ENCODE measurements at places on chromosomes 5 and 9. TPM values are rescaled to one million over a fixed set of nuclear protein-coding genes. Genes with fewer than 3 reads are reported as not detected.
A peak's percentile ranks its signal among the peaks of the same experiment; 100 is the strongest.

GRCh38 chr9:133918111-133918813 lies 73.9 kb downstream of the VAV2 start:
- no peak for DNase-seq

- no peak for DNase-seq
These were observed 524.3 kb upstream of the GRAMD2B start for GRCh38 chr5:125898851-125899405.

DNA sequence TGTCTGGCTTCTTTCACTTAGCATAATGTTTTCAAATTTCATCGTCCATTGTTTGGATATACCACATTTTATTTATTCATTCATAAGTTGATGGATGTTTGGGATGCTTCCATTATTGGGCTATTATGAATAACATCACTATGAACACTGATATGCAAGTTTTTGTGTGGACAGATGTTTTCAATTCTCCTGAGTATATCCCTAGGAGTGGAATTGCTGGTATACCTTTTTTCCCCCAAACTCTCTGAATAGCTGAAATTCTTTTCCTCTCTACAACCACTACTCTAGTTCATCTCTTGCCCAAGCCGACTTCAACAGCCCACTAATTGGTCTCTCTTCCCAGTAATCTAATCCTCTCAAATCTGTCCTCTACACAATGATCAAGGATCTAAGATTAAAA lies 4.7 kb upstream of the ZFR start:
- no peak for DNase-seq

DNA sequence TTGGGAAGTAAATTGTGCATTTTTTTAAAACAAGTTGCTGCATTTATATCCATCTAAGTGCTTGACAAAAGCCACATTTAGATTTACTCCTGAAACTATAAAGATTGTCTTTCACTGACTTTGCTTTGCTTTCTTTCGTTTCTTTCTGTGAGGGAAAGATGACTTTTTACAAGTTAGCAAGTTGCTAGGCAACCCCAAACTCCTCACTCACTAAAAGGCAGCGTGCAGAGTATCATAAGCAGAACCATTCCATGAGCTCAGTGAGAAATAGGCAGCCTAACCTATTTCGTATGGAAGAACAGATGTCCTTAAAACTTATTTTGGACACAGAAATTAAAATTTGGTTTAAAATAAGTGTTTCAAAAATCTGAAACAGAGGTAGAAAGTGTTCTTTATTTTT lies 29.0 kb downstream of the KLF9 start:
- no peak for DNase-seq

DNA sequence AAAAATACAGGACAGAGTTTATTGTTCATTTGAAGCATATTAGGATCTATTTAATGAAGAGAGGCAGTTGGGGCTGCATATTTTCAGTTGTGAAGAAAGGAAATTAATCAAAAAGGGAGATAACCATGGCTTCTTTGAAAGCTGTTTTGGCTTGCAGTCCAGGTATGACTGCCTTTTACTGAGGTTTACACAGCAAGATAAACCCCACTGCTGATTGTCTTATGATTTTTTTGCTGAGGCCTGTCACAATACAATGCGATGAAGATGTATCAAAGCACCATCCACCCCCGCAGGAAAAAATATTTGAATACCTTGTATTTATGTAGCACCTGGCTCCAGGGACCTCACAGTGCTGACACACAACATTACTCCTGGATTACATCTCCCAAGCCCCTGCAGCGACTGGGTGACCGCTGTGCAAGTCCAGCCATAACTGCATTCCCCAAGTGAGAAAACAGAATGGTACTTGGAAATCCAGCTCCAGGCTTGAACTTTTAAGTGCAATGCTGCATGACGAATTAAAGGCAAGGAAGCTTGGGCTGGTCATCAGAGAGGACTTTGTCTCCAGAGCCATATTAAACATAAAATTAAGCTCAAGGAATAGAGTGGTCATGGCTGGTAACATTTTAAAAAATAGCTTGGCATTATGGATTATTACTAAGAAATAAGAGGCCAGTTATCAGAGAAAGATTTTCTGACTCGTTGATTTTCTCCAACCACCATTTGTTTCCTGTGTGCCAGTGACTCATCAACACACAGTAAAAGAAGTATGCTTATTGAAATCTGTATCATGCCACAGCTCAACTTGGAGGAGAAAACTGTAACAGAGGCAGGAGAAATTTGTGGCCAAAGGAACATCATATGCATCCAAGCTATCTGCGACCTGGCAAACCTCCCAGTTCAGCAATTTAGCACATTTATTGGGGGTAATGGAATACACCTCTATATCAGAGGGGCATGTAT lies 374.2 kb downstream of the MAN2A1 start:
- no peak for DNase-seq

- no peak for DNase-seq
These were observed 25.4 kb upstream of the SSBP2 start for GRCh38 chr5:81776258-81776657.

DNA sequence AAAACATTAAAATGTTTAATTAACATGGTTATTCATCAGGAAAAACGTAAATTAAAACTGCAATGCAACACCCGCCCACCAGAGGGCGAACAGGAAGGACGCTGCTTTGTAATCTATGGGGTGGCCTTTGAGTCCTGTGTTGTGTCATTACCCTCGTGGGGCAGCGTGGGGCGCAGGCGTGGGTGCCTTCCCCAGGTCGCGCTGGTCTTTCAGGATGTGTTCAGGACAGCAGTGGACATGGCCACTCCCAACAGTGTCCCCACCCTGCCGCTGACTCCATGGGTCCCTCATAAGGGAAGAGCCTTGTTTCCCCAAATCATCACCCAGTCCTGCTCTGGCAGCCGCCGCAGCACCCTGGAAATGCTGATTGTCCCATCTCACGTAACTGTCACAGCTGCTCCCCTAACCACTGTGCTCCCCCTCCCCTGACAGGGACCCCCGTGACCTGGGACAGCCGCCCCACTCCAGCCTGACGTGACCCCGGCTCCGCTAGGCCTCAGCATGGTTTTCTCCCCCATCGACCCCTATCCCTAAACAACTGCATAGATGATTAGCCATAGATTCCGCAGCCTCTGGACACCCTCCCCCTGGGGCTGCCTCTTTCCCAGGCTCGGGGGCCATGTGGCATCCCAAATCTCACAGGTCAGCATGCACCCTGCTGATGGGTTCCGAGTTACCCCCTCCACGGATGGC lies 36.4 kb downstream of the GLT6D1 start:
- DNase-seq: peak; percentile 26

- no peak for DNase-seq
These were observed 12.8 kb downstream of the AKNA start for GRCh38 chr9:114374936-114375335.

DNA sequence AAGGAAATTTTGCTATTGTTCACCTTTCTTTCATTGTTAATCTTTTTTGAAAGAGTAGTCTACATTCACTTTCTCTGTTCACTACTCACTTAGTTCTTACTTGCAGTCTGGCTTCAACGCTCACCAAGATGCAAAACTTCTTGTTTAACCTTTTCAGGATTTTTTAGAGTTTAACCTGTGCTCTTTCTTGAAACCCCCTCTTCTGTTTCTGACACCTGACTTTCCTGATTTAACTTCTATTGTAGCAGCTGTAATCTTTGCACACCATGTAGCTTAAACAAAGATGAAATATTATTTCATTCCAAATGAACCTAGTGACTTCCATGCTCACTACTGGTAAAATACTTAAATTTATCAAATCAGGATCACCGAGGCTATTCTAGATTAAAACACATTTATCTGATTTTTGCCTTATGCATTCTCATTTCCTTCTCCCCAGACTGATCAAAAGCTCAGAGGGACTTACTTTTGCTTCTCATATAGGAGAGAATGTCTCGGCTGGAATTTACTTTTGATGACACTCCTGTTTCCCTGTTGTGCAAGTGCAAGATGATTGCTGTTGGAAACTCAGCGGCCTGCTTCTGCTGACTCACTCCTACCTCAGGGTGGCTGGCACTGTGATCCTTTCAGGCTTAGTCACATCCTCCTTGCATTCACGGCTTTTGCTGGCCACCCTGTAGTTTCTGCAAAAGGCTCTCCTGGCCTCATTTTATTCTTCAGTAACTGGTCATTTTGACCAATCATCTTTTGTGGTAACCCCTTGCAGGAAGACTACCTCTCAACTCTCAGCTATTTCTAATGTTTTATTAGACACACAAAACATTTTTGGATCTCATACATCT lies 109.3 kb upstream of the IFNE start:
- no peak for DNase-seq

GRCh38 chr9:16154521-16155078 lies 601.8 kb downstream of the CCDC171 start:
- DNase-seq: no peak

DNA sequence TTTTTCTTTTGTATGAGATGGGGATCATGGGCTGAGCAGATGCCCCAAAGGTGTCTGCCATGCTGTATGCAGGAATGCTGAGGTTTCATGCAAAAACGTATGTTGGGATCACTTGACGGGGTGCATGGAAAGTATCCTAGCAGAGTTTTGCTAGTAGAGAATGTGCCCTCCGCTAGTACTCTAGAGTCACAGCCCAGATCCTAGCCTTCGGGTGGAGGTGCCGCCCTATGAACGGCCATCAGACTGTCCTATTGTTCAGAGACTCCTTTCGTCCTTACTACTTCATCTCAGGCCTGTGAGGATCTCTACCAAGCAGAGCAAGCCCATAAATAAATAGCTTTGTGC lies 69.6 kb upstream of the SPATA31E1 start:
- no peak for DNase-seq

- no peak for DNase-seq
These were observed 35.1 kb downstream of the LIX1 start for GRCh38 chr5:97107318-97107717.

DNA sequence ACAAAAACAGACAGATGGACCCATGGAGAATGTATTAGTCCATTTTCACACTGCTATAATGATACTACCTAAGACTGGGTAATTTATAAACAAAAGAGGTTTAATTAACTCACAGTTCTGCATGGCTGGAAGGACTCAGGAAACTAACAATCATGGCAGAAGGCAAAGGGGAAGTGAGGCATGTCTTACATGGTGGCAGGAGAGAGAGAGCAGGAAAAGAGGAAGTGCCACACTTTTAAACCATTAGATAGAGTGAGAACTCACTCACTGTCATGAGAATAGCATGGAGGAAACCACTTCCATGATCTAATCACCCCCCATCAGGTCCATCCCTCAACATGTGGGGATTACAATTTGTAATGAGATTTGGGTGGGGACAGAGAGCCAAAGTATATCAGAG lies 808.9 kb downstream of the CDH12 start:
- DNase-seq: no peak

GRCh38 chr9:120852240-120853010 lies 9.7 kb upstream of the PSMD5 start:
- no peak for DNase-seq

- DNase-seq: peak; percentile 24
These were observed 2.5 kb downstream of the TNPO1 start for GRCh38 chr5:72818866-72819534.

DNA sequence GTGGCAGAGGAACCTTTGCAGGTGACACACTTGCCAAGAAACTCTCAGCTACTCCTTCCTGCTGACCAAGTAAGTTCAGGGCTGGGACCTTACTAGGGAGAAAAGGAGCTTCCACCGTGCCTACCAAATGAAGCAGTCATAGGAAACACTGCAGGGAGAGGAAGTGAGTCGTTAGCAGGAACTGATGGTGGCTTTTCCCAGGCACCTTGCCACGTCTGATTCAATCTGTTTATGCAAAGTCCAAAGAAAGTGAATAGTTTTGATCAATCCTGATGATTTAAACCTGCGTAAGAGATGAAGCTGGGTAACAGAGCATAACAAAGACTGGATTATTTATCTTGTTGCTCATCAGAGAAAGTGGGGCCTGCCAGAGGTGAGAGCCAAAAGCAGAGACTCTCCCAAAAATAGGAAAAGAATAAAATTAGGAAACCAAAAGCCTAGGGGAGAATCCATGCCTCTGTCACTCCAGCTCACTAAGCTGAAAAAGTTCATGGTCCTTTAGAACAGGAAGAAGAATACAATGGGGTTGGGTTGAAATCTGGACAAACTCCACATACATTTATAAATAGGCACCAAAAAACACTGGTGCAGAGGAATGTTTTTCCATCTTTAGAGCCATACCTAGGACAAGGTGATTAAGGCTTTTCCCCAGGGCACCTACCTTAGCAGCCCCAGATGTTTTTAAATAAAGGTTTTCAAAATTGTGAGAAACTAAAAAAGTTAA lies 9.3 kb upstream of the PFDN1 start:
- DNase-seq: no peak

- DNase-seq: no peak
These were observed 1864.7 kb upstream of the ACO1 start for GRCh38 chr9:30519756-30520155.

- DNase-seq: no peak
These were observed 529.5 kb upstream of the ZNF462 start for GRCh38 chr9:106333481-106333880.

DNA sequence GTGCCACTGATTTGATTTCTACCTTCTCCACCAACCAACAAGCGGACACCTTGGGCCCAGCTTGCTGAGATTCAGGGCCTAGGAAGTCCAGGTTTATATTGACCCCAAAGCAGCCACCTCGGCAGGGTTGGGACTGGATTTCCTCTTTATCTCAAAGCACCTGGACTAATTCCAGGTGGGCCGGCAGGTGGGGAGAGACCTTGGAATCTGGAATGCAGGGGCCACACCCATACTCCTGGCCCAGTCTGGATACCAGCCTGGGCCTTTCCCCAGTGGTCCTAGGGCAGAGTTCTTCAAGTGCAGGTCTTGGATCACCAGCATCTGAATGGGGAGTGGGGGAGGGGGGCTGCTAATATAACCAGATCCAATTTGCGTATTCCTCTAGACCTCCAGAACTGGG lies 93.1 kb downstream of the PCDH1 start:
- DNase-seq: no peak

DNA sequence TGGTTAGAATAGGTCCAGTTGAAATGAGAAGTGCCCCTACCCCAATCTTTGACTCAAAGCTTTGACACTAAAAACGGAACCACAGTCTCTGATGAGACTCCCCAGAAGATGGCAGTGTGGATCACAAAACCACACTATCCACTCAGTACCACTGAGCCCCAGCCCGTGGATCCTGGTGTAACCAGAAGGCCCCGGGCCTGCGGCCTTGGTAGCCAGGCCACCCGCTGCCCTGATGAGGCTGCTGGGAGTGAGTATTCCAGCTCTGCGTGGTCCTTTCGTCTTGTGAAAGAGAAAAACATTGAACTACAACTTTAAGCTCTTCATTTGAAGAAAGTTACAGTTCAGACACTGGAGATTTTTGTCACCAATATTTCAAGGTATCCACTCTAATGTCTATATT lies 42.2 kb upstream of the FBP1 start:
- DNase-seq: peak; percentile 32

GRCh38 chr9:131193051-131193450 lies 67.7 kb downstream of the NUP214 start:
- no peak for DNase-seq

CCL28 gene
- 14.9 TPM for total RNA-seq

ANKRD34B gene
- not detected for total RNA-seq

ENDOG gene
- total RNA-seq: 7.7 TPM

ZNF169 gene
- total RNA-seq: 3.4 TPM

RLN2 gene
- 1.3 TPM for total RNA-seq

CERCAM gene
- total RNA-seq: 0.42 TPM

NCS1 gene
- 0.31 TPM for total RNA-seq

OR1N1 gene
- total RNA-seq: not detected

NUP214 gene
- 105 TPM for total RNA-seq
